ENCODE measurements at places on chromosomes 5 and 9.

DNA sequence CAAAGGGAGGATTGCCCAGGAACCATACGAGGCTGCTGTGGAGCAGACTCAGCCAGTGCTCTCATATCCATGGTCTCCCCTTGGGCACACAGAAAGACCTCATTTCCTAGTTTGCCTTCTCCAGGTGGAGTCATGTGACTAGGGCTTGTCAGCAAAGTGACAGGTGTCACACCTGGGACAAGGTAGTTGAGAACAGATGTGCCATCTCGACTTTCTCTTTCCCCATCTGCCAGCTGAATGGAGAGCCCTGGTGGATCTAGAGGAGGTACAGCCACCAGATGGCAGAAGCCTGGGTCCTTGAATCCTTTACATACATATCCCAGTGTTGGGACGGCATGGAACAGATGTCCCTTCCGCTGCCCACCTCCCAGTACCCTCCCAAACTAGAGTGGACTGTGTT, 42.9 kb upstream of the ALDOB start:
- no peak for DNase-seq

DNA sequence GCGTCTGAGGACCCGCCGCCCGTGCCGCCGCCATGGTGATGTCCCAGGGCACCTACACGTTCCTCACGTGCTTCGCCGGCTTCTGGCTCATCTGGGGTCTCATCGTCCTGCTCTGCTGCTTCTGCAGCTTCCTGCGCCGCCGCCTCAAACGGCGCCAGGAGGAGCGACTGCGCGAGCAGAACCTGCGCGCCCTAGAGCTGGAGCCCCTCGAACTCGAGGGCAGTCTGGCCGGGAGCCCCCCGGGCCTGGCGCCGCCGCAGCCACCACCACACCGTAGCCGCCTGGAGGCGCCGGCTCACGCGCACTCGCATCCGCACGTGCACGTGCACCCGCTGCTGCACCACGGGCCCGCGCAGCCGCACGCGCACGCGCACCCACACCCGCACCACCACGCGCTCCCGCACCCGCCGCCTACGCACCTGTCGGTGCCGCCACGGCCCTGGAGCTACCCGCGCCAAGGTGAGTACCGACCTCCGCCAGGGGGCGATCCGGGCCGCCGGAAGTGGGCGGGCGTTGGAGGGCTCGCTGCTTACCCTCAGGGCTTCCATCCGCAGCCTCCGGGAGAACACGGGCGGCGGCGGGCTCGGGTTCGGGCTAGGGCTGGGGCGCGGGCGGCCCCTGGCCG, 8.5 kb downstream of the PRR7 start:
- peak; percentile 92 for DNase-seq

GRCh38 chr9:131963072-131964030, 116.3 kb downstream of the MED27 start:
- DNase-seq: no peak

GRCh38 chr9:35162605-35163315, 951 bp downstream of the UNC13B start:
- DNase-seq: no peak

DNA sequence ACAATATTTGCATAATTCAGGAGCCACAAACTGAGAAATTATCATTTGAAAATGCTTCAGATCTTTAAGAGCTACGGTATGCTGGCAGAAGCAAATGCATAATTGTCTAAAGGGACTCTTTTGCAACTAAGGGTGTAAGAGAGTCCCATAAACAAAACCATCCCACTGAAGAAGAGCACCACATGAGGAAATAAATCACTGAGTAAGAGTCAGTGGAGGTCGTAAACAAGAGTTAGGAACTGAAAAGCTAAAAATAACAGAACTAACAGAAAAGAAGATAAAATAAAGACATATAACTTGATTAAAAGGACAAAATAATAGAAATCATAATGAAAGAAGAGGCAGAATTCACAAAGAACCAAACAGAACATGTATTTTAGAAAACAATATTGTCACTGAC, 3.5 kb upstream of the SMC2 start:
- DNase-seq: no peak

- DNase-seq: no peak
These were observed 207.7 kb downstream of the MEF2C start for GRCh38 chr5:88675168-88675707.

GRCh38 chr5:21573416-21574314, 1279.5 kb downstream of the CDH12 start:
- DNase-seq: no peak

GRCh38 chr5:168920019-168920810, 341.0 kb upstream of the PANK3 start:
- DNase-seq: no peak

GRCh38 chr9:121649476-121650216, 1.8 kb upstream of the DAB2IP start:
- DNase-seq: no peak

GRCh38 chr9:21988056-21988990, 5.9 kb downstream of the CDKN2A start:
- no peak for DNase-seq

GRCh38 chr5:135467871-135468485, 15.8 kb upstream of the TIFAB start:
- DNase-seq: no peak

DNA sequence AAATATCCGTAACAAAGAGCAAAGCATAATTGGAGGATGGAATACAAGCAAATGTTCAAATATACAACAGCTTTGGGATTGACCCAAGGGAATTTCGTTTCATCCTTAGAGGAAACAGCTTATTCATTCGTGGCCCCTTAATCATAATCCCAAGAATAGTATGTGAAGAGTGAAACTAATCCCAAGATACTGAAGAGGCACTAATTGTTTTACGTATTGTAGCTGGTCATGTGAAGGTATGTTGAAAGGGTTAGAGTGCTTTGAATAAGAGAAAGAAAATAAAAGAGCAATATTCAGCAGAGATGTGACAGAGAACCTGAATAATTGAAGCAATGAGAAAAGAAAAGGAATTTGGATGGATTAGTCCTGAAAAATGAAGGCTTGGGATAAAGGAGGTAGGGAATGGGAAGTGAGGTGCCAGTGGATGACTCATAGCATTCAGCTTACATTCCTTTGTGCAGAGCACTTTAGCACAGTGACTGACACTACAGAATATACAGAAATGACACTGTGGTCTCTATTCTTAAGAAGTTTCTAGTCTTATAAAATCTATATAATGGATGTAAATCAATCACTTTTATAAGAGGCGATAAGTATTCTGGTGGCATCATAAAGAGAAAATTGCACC, 221.9 kb downstream of the TLR4 start:
- DNase-seq: no peak

DNA sequence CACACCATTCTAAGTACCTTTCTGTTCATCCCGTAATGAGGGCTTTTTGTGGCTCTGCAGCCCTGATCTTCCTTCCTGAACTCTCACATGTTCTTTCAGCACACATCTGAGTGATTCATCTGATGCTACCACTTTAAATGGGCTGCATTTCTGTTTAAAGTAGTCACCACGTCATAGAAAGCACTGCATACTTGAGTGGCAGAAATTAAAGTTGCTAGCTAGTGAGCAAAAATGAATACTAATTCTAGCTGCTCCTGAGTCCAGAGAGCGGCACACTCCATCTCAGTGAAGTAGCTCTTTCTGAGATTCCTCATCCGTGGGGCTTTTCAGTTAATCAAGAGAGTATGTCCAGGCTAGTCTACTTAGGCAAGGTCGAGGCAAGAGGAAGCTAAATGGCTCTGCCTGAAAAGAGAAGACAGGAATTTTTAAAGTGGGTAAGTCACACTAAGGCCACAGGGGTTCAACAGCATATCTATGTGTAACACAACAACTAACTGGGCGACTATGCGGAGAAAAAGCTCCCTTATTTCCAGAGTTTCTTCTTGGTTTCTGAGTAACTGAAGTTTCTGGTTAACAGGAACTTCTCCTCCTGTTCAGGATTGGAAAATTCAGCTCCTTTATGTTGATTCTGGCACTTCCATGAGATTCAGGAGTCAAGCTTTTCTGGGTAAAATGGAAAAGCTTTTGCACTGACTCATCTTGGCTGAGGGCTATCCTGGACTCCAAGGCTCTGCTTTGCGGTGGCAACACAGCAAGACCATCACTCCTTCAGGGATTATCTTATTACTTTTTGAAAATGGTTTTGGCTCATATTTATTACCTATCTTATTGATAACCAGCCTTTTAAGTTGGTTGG, 109.5 kb downstream of the TAF11L14 start:
- DNase-seq: no peak

GRCh38 chr9:133702798-133703590, 35.2 kb downstream of the SARDH start:
- no peak for DNase-seq

- no peak for DNase-seq
These were observed 82.5 kb downstream of the FBXO38 start for GRCh38 chr5:148466236-148466580.

GRCh38 chr5:153367466-153367865, 123.0 kb upstream of the GRIA1 start:
- no peak for DNase-seq

DNA sequence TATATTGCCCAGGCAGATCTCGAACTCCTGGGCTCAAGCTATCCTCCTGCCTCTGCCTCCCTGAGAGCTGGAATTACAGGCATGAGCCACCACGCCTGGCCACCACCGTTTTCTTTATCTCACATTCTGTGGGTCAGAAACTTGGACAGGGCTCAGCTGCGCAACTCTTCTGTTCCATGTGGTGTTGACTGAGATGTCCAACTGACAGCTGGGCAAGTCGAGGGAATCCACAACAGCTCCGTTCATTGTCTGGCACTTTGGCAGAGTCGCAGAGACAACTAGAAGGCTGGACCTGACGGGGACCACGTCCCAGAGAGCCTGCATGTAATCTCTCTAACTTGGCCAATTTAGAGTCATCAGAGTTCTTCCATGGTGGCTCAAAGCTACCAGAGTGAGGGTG, 36.2 kb upstream of the AOPEP start:
- no peak for DNase-seq

- no peak for DNase-seq
These were observed 366.0 kb downstream of the HTR1A start for GRCh38 chr5:63596254-63596653.

- no peak for DNase-seq
These were observed 54.0 kb downstream of the FOXD1 start for GRCh38 chr5:73394610-73395009.

DNA sequence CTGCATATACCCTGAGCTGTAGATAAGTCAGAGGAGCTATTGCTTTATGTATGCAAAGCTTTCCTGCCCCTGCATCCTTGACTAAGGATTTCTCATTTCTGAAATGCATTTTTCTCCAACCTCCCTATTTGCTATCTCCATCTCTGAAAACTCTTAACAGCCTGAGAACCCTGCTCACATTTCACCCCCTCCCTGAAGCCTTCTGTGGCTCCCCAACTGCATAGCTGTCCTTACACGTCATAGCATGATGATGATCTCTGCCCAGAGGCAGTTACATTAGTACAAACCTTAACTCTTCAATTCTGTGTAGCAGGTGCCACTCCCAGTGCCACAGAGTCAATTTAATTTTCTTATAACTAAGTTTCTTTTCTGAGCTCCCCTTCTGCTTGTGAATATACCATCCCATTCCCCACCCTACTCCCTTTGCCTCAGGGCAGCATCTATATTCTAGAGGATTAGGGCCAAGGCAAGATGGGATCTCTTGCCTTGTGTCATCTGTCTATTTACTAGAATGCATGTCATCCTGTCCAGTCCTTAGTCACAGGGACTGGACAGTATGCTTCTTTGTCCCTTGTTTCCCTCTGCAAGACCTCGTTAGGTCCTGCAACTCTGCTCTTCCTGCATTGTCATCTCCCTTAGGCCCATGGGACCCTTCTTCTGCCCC, 149.7 kb upstream of the SPRY4 start:
- no peak for DNase-seq

GRCh38 chr9:37988041-37988440, 81.0 kb downstream of the SHB start:
- DNase-seq: no peak

DNA sequence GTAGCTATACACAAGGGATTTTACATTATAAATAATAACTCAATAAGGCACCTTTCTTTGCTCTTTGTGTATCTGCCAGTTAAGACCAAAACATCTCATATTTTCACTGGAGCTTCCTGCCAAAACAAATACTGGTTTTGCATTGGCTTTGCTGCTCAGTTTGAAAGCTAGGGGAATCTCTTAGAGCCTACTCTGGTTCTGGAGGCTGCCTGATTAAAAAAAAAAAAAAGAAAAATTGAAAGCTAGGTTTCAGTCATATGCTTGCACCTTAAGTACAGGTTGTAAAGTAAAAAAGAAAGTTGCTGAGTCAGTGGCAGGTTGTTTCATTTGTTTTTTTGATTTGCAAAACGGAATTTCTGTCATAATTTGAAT, 2.3 kb downstream of the DENND4C start:
- no peak for DNase-seq

DNA sequence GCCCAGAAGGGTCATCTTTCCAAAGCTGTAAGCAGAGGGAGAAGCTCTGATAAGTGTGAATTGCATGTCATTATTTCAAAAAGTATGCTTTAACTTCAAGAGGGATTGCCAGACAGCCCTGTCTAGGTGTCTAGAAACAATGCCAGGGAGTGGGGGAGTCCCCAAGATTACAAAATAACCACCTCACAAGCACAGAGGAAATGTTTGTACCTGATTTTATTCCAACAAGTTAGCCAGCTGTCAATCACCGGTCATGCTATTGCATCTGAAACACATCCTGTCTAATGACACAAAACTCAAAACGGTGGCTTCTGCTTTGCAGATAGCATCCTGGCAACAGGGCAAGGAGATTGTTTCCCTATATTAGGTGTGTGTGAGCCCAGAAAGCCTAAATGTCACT, 154.2 kb upstream of the WWC1 start:
- no peak for DNase-seq

- DNase-seq: no peak
These were observed 50.3 kb upstream of the TGFBR1 start for GRCh38 chr9:99054581-99054980.

DNA sequence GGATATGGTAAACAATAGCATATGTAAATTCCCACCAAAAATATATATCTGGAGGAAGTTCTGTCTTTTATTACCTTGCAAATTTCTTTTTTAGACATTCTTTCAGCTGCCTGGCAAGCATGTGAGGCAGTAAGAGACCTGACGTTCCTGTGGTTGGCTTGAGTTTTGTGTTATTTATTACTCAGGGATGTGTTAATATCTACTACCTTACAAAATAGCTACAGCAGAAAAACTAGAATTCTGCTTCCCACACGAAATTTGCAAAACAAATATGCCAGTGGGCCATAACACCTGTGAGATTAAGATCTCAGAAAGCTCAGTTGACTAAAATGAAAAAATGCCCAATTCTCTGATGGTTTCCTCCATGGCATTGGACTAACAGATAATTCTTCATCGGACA, 274.2 kb downstream of the TMEM167A start:
- no peak for DNase-seq

All from stimulated activated CD4-positive, alpha-beta T cell treated with anti-CD3 and anti-CD28 coated beads, Interleukin-15, amount 100 ng/mL, for 1 hour (primary cell).